ENCODE measurements at places on chromosomes 5 and 9.

- DNase-seq = peak; percentile 12
Observed at GRCh38 chr5:17355586-17356346, 138.3 kb downstream of the BASP1 start.

DNA sequence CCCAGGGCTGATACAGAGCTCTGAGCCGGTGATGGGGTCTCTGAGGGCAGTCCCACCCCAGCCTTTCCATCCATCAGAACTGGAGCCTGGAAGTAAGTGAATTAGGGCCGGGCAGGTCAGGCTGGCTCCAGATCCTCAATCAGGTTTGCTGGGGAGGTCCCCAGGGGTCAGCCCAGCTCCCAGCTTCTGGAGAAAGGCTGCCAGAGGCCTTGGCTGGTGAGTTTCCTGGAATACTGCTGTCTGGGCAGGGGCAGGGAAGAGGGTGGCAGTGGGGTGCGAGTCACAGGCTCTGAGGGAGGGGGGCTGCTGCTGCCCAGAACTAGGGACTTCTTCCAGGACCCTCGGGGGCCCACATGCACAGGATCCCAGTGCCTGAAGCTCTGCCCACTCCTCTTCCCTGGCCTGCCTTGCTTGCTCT lies 200.6 kb upstream of the MVB12B start:
- no peak for DNase-seq

- DNase-seq = peak; percentile 10
Observed at GRCh38 chr5:67092535-67092934, 104.1 kb downstream of the CD180 start.

DNA sequence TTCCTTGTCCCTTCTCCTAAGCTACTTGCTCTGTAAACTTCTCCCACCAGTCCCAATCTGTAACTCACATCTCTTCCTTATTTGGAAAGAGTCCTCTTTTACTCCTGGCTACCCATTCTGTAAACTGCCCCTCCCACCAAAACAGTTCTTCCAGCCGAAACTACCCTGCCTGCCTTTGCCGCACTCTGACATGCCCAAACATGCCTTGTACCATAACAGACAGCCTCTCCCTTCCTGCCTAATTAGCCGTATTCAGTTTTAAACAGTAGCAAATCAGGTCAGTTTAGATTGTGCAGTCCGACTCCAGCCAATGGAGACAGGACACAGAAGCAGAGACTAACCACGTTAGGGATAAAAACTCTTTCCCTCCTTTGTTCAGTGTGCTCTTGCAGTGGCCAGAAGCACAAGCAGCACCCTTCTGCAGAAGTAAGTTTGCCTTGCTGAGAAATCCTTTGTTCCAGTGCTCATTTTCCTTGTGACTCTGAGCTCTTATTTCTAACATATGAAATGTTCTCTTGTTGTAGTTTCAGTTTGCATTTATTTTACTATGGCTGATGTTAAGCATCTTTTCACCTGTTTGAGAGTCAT lies 5.4 kb upstream of the GLT6D1 start:
- no peak for DNase-seq

DNA sequence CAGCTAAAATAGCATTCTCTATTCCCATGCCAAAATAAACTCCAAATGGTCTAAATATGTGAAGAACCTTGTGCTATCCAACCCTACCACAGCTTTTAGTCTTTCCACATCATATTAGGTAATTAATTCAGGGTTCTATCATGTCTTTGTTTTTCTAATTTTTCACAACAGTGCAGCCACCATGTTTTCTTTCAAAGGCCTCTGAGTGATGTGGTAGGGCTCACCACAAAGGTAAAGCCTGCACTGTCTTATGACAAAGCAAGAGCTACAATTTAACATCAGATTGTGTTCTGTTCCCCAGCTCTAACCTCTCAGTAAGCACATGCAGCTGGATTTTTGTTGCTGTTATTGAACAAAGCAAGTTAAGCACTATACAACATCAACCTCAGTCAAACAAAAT lies 52.4 kb downstream of the MEF2C start:
- no peak for DNase-seq

DNA sequence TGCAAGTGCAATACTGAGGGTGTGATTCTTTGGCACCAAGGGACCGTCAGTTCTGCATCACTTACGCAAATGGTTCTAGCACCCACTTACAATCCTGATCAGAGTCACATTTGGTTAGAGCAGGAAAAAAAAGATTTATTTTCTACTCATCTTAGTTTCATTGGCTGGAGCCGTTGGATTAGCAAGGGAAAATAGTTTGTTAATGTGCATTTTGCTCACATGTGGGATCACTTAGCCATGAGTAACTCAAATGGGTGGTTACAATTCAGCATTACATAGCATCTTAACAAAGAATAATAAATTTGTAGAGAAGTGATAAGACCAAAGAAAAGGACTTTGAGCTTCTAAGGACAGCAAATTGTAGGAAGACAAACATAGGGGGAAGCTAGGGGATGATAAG lies 216.9 kb downstream of the AUH start:
- no peak for DNase-seq

GRCh38 chr5:95957561-95958203 lies 4.0 kb downstream of the ELL2 start:
- no peak for DNase-seq

GRCh38 chr9:97521576-97522333 lies 20.3 kb downstream of the TMOD1 start:
- no peak for DNase-seq

DNA sequence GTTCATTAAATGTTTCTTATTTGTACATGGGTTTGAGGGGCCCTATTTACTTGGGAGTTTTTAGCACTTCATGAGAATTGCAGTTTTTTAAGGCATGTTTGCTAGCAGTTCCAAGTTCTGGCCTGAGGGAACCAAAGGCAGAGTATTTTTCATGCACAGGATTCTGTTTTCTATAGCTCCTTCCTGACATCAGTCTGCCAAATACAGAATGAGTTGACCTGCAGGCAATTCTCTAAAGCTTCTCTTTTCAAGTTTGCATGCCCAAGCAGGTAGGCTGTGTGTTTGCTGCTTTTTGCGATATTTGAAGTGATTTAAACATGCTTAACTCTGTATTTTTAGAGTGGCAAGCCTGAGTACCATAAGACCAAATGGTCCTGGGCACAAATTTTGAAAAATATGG lies 75.8 kb downstream of the AOPEP start:
- DNase-seq = no peak

DNA sequence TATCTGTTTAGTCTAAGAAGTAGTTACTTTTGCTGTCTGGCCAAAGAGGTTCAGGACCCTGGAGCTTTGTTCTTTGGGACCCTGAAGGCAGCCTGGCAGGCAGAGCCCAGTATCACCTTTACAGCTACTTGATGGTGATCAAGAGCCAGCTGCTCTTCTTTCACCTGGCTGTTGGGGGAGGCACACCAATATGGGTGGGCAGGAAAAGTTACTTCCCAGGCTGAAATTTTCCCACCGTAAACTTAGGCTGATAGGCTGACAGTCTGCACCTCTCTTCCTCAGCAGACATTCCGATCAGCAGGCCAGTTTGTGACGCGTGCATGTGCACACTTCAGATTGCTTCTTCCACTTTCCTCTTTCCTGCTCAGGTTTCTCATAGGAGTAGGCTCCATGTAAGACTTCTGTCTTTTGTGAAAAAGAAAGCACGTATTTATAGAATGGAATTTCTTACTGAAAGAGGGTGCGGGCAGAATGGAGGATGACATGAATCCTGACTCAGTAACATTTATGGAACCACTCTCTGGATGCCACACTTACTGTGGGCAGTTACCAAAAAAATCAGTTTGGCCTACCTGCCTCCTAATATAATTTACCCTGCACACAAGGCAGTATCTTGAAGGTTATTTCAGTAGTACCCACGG lies 223.9 kb upstream of the DMRT1 start:
- no peak for DNase-seq

DNA sequence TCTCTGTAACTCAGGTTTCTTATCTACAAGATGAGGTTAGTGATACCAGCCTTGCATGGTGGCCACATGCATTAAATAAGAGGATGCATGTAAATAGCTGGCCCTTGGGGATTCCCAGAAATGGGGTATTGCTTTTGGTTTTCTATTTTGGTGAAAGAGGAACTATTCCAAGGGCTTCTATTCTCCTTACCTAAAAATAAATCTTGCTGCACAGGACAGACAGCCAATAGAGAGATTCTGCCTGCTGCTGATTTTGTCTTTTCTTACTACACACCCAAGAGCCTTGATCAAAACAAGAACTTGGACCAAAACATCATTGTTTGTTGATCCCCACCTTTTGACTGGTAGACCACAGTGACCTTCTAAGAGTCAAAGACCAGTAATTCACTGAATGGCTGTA lies 161.8 kb downstream of the PJA2 start:
- DNase-seq = no peak

GRCh38 chr5:132766020-132766805 lies 10.8 kb downstream of the SEPTIN8 start:
- no peak for DNase-seq

DNA sequence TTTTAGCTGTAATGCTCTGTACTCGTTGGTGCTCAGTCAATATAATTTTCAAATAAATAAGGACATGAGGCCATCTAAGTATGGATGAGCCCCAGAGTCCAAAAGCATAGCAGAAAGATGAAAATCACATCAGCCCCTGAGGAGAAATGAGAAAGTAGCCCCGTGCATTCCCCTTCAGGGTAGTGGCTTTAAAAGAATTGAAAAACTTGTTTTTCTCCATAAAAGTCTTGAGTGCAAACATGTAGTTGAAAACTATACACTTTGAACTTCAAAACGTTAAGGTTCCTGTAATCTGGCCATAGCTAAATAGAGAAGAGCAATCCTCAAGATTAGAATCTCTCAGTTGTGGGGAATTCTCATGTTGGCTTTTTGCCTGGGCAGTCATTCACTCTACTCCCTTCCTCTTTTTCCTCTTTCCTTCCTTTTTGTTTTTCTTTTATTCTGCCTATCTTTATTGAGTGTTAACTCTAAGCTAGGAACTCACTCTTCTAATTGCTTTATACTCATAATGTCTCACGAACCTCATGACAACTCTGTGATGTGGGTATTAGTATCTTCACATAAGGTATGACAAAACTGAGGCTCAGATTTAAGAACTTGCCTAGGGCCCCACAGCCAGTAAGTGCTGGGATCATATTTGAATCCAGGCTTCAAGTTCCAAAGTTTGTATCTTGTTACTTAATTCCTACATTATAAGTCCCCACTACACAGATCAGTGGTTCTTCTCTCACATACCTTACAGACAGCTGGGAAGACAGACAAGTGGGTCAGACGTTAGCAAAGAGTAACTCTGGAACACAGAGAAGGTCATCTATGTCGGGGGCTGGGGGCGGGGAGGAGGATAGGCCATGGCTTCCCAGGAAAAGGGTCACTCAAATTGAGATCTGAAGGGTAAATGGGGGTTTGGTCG lies 46.4 kb upstream of the ABCA1 start:
- DNase-seq = no peak

GRCh38 chr5:150554857-150555256 lies 46.9 kb downstream of the NDST1 start:
- no peak for DNase-seq

DNA sequence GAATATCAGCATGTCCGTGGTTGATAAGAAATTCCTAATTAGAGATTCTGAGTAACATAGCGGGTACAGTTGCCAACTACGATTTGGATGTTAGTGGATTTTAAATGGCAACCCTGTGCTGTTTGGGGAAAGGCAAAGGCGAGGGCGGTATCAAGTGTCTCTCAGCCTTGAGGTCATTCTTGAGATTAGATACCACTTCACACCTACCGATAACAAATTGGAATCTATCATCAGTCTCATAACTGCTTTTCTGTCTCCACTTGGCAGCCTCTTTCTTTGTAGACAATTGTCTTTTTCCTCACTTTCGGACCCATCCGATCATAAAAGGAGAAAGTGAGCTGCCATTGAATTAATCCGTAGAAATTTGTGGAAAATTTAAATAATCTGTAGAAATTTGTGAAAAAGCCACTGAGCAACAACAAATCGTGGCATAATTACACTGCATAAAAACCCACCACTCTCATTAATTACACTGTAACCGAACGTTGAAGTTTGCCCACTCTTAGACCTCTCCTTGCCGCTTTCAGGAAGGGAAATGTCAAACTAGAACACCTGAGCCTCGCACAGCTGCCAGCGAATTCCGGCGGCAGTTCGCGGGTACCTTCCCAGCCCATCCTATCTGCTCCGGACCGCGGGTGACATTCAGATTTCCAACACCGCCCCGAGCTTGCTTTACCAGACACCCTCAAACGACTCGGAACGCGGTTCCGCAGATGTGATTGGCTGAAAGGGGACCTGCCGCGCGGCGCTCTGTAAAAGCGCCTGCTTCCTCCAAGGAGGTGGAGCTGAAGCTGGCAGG lies 849 bp upstream of the RGMB start:
- peak; percentile 88 for DNase-seq

GRCh38 chr9:129381481-129381957 lies 203.5 kb upstream of the IER5L start:
- no peak for DNase-seq

DNA sequence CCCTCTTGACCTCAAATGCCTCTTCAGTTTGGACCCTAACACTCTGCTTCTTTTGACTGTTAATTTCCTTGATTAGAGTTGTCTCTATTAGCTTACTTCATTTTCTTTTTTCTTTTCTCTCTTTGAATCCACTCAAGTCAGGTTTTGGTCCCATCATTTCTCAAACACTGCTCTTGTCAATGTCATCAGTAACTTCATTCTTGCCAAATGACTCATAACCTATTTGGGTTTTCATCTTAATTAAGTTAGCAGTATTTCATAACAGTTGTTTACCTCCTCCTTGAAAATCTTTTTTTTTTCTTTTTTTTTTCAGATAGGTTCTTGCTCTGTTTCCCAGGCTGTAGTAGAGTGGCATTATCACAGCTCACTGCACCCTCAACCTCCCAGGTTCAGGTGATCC lies 119.6 kb downstream of the PARP8 start:
- DNase-seq = no peak

DNA sequence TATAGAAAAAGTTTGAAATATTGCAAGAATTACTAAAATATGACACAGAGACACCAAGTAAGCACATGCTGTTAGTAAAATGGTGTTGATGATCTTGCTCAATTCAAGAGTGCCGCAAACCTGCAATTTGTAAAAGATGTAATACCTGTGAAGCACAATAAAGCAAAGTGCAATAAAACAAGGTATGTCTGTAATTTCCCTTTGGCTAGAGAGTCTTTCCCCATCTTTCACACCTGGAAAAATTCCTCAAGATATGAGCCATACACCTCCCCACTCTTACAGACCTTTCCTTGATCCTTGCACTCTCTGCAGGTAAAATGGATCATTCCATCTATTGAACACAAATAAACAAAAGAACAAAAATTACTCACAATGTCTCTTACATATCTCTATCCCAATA lies 597.8 kb downstream of the EFNA5 start:
- DNase-seq = no peak

DNA sequence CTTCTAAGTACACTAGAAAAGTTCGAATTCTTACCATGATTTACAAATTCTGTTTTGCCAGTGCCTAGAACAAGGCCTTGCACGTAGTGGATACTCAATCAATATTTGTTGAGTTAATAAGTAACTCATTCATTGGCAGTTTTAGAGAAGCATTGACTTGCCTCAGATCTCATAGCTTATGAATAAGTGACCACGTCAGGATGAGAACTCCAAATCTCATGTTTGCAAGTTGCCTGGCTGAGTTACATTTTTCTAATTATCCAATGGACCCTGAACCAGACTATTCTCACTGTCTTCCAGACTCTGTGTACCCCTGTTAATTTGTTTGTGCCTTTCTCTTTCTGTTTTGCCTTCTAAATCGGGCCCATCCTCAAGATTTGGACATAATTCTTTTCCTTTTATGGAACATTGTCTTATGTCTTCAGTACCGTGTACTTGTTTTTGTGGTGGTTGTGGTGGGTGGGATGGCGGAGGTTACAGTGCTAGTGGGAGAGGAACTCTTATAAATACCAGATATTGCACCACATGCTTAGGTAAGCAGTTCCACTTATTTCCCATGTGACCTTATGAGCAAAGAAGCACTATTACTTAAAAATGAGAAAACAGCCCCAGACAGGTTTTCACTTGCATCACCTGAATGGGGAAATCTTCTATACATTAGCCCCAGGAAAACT lies 96.3 kb downstream of the UNC13B start:
- DNase-seq = no peak

Measured in ACHN (cell line).